MM.1S (cell line): ENCODE measurements at places on chromosomes 12 and 14.

GRCh38 chr12:107917912-107918800 is 143.7 kb downstream of the ASCL4 start:
- DNase-seq, result peak; percentile 54

GRCh38 chr14:99812096-99812750 is 19.0 kb downstream of the EML1 start:
- DNase-seq, result no peak

DNA sequence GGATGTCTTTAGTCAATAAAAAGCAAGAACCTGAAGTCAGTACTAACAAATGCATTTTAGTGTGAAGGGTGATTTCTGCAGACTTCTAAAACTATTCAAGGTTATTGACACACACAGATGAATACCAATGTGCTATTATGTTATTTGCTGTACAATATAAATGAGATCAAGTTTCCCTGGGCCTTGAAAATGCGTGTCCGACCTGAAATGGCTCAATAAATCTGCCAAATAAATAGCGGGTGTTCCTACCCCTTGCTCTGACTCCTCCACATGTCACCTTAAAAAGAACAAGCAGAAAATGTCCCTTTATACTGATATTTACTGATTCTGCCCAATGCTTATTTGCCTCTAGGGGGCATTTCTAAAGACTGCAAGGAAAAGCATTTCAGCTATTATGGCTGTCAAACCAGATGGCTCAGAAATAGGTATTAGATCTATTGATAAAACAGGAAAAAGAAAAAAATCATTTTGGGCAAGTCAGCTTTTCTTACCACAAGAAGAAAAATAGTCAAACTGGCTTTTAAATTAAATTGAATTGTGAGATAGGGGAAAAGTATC is 367.3 kb upstream of the KITLG start:
- no peak for DNase-seq

DNA sequence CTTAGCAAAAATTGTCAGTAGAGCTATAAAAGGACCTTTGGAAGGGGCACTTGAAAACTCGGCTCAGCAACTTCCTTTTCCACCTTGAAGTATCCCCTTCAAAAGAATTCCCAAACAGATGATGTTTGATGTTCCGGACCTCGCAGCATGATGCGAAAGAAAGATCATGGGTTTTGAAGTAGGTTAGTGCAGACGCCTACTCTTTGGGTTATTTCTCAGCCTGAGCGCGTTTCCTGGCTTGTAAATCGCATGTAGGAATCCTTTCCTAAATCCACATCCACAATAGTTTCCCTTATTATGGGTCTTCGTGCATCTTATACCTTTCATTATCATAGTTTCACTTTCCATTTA is 584 bp upstream of the NEDD1 start:
- DNase-seq, result no peak

- no peak for DNase-seq
Measured at GRCh38 chr12:31316891-31317290, 9.1 kb downstream of the SINHCAF start.

DNA sequence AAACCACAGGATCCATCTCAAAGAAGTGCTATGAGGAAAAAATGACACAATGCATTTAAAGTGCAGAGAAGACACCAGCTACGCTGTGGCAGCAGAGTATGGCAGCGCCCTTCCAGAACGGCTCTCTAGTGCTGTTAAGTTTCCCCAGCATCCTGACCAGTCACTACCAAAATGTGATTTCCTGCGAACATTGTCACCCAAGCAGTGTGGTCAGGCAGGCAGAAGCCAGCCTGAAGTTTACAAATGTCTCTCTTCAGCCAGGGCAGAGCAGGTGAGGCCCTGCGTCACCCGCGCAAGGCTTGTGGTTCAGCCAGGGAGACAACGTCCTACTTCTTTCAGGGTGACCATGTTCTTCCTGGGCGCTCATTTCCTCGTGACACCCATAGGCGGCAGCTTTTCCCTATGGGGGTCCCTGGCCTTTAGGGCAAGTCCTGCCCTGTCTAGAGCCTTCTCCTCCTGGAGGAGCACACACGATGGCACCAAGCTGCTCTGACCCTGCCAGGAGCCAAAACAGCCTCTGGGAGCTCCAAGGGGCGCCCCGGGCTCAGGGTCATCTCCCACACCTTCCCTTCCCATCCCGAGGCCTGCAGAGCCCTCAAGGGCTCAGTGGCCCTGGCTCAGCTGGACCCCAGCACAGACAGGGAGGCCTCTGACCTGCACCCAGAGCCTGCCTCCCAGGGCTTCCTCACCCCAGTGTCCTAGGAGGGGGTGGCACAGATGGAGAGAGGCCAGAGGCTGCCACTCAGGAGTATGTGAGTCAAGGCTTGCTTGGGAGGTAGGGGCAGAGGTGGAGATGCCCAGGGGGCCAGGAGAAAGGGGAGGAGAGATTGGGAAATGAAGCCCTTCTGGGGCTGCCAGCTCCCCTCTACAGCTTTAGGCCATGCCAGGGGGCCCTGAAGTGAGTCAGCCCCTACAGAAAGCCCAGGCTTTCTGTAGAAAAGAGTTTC is 41.9 kb downstream of the PSMA6 start:
- DNase-seq, result no peak

- DNase-seq, result no peak
Measured at GRCh38 chr12:41924111-41924510, 220.6 kb downstream of the GXYLT1 start.

DNA sequence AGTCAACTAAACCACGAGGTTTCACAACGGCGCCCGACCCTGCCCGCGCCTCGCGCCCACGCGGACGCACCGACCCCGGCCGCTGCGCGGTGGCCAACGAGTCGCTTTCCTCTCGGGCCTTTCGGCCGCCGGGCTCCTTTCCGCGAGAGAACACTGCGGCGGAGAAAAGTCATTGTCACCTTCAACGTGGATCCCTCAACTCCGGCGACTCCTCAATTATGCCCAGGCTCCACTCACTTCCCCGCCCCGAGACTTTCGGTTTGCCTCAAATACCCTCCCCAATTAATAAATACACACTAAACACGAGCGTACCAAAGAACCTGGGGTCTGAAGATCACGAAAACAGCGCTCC is 450 bp downstream of the SINHCAF start:
- peak; percentile 13 for DNase-seq

DNA sequence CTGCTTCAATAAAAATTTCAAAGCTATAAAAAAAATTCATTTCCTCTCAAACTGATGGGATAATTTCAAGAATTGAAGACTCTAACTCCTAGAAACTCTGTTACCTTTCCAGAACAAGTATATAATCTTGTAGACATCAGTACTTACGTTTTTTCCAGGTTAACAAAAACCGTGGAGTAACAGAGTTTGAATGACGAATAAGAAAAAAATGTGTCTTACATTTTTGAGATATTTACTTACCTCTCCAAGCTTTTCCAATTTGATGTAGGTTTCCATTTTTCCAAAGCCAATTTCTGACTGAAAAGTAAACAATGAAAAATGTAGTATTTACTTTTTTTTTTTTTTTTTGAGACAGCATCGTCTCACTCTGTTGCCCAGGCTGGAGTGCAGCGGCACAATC is 100.2 kb downstream of the CDK17 start:
- DNase-seq, result no peak

DNA sequence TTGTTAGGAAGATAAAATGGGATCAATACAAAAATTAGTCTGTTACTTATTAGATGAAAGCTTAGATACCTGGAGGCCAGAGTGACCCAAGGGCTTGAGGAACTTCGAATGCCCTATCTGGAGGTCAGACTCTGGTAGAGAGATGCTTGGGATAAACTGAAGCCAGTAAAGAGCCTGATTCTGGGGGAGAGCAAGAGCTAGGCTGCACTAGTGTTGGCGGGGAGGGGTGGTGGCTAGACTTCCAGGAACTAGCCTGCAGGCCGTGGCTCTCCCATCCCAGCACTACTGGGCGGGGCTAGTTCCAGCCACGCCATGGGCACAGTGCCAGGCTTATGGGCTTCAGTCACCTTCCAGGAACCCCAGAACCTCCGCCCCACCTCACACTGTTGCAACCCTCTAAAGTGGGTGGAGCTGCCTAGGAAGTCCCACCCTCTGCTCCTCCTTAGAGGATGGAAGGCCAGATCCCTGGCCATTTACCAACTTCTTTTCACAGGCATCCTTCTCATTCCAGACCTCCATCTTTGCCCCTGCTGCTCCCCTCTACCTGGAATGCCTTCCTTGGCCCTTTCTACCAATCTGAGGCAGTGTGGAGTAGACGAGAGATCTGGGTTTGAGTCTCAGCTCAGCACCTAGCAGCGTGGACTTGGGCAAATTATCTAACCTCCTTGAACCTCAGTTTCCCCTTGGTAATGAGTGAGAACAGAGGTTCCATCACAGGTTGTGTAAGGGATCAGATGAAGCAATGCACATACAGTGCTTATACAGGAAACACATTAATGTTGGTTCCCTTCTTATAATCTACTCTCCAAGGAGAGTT is 6.3 kb upstream of the NFE2 start:
- DNase-seq, result no peak

GRCh38 chr14:100022772-100023451 is 42.3 kb upstream of the EVL start:
- no peak for DNase-seq

DNA sequence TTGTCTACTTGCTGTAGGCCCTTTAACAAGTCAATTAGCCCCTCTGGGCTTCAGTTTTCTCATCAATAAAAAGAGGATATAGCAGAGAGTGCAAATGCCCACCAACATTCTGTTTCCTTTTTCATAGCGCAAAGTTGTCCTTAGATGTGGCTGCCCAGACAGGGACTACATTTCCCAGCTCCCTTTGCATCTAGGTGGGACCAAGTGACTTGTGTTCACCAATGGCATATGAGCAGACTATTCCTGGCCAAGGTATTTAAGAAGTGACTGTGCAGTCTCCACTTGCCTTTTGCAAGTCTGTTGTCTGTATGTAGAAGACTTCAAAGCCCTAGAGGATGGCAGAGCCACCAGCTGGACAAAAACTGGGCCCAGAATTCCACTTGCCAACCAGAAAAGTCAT is 59.7 kb downstream of the DAO start:
- DNase-seq, result peak; percentile 11

DNA sequence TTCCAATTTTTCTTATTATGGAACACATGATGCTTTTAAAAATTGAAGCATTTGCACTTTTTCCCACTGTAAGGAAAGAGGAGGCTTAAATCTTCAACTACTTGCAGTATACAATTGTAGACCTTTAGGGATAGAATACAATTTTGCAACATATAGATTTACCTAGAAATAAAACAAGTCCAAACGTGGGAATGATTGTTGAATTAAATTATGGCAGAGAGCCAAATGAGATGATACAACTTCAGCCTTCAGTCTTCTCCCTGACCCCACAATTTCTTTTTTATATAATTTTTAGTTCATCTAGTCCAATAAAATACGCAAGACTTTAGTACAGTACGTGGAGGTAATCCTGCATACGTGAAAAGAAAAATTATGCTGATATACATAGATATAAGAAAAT is 666.5 kb downstream of the SLC16A7 start:
- DNase-seq, result no peak

DNA sequence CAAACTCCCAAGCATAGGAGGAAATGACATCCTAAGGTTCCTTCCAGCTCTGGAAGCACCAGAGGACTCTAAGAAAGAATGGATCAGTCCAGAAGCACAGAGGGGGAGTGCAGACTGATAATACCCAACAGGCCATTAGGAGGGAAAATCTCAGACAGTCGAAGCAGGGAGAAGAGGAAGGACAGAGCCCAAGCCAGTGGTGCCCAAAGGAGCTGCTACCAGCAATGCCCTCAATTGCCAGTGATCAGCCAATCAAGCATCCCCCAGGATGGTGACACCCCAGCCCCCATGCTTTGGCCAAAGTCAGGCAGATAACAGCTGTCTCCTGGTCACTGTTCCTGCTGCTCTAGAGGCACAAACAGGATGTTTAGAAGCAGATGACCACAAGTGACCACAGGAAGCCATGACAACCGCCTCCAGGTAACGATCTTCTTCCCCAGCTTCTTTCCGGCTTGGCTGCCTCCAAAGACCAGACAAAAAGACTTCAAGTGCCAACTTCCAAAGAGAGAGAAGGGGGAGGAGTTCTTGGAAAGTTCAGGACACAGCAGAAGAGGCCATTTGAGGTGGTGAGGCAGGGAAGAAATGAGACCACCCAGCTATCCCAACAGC is 16.2 kb downstream of the PXN start:
- no peak for DNase-seq

GRCh38 chr12:111330800-111331752 is 37.8 kb downstream of the PHETA1 start:
- peak; percentile 42 for DNase-seq

- DNase-seq, result no peak
Measured at GRCh38 chr12:14982562-14982961, 9.7 kb downstream of the PDE6H start.

GRCh38 chr12:43112101-43112920 is 439.7 kb downstream of the ADAMTS20 start:
- DNase-seq, result no peak

DNA sequence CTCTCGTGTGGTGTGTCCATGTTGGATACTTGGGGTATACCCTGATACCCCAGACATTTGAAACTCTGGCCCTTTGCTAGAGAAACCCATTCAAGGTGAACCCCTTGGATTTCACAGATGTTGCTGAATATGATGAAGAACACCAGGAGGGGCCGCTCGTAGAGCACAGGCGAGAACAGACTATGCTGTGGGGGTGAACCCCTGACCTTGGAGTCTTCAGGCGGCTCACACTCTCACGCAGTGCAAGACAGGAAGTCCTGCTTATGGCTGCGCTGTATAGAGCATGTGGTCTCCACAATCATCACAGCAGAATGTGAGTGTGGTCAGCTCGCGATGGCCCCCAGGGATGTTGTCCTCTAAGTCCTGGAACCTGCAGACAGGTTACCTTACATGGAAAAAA is 60.4 kb downstream of the SLC15A4 start:
- DNase-seq, result no peak

GRCh38 chr14:93012951-93013719 is 90.2 kb downstream of the CHGA start:
- no peak for DNase-seq

DNA sequence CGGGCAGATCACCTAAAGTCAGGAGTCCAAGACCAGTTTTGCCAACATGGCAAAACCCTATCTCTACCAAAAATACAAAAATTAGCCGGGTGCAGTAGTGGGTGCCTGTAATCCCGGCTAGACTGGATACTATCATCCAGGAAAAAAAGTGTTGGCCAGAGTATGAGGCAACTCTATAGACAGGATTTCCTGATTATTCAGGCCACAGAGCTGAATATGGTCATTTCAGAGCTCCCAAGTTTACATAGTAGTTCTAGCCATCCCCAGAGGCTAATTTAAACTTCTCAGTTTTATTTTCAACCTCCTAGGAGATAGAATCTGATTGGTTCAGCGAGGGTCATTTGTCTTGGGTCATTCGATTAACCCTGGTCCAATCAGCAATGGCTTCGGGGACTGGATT is 7.3 kb downstream of the RPGRIP1 start:
- DNase-seq, result no peak

GRCh38 chr12:92065018-92065499 is 80.6 kb downstream of the BTG1 start:
- peak; percentile 46 for DNase-seq

- DNase-seq, result no peak
Measured at GRCh38 chr12:44546060-44546459, 330.1 kb downstream of the NELL2 start.

- no peak for DNase-seq
Measured at GRCh38 chr14:95597784-95598211, 62.9 kb downstream of the GLRX5 start.
